ENCODE measurements at places on chromosomes 1 and 21.

DNA sequence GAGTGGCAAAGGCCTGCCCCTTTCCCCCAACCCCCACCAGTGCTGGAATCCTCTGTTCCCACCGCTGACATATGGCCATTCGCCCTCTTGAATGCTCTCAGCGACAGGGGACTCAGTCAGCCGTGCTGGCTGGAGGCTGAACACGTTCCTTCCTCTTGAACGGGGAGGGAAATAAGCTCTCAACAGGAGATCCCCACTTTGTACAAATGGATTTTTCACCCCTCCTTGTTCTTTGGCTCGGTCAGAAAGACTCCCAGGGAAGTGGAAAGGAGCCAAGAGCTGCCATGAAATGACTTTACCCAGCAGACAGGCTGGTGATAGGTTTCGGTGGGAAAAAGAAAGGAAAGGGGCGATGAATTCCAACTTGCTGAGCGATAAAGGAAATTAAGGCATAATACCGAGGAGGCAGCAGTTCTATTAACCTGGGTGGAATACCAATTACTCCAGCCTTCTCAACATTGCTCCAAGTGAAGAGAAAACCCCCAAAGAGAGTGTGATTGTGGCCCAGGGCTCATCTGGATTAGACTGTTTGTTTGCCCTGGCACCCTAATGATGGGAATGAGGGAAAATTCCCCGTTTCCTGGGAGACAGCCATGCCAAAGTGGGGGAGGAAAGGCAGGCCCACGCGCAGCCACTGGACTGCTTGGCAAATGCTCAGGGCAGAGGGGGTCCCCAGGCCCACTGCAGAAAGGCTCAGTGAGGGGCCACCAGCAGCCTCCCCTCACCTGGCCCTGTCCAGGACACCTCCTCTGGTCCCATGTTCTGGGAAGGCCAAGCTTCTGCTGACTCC lies 23.9 kb downstream of the LRP8 start:
- DNase-seq = no peak

GRCh38 chr1:160066829-160067745 lies 2.9 kb downstream of the KCNJ10 start:
- DNase-seq = no peak

DNA sequence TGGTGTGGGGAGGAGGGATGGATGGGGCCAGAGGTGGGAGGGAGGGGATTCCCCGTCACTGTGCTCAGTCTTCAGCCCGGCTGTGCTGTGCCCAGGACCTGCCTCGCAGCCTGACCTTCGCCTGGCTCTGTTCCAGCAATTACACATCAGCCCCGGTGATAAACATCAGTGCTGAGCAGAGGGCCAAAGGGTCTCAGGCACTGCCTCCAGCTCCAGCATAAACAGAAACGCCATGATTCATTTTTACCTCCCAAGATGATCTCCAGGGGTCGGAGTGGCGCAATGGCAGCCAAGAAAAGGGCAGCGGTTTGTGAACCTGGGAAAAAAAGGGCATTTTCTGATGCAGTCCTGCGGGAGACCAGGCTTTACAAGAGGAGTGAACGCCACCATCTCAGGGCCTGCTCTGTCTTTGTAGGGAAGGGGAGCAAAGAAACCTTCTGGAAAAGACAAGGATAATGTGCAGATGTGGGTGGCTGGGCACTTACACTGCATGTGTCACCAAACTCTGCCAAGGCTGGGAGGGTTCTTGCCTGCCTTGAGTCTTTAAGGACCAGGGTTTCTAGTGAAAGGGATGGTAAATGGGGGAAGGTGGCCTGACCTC lies 28.1 kb downstream of the SHISA4 start:
- no peak for DNase-seq

- peak; percentile 25 for DNase-seq
Measured at GRCh38 chr1:233015965-233016364, 65.6 kb downstream of the NTPCR start.

DNA sequence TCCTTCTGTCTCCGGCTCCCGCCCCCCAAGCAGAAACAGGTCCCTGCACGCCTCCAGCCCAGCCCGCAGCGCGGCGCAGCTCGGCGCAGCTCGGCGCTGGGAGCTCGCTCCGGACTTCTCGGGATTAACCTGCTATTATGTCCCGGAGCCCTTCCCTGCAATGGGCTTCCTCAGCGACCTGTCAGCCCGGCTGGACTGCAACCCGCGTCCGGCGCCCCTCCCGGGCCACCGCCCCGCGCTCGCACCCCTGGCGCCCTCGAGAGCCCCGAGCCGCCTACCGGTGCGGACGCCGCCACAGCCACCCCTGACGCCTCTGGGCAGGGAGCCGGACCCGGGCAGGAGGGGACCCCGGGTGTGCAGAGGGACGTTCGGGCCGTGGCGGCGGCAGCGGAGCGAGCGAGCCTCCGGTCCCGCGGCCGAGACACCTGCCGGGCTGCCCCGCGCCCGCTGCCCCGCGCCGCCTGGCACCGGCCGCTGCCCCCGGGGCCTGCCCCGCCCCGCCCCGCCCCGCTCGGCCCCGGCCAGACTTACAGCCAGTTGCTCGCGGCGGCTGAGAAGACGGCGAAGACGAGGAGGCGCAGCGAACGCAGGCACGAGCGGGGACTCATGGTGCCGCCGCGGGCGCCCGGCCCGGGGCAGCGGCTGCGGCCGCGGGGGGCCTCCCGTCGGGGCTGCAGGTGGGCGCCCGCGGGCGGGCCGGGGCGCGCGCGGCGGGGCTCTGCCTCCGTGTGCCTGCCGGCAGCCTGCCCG lies 407 bp downstream of the WNT4 start:
- DNase-seq = no peak

DNA sequence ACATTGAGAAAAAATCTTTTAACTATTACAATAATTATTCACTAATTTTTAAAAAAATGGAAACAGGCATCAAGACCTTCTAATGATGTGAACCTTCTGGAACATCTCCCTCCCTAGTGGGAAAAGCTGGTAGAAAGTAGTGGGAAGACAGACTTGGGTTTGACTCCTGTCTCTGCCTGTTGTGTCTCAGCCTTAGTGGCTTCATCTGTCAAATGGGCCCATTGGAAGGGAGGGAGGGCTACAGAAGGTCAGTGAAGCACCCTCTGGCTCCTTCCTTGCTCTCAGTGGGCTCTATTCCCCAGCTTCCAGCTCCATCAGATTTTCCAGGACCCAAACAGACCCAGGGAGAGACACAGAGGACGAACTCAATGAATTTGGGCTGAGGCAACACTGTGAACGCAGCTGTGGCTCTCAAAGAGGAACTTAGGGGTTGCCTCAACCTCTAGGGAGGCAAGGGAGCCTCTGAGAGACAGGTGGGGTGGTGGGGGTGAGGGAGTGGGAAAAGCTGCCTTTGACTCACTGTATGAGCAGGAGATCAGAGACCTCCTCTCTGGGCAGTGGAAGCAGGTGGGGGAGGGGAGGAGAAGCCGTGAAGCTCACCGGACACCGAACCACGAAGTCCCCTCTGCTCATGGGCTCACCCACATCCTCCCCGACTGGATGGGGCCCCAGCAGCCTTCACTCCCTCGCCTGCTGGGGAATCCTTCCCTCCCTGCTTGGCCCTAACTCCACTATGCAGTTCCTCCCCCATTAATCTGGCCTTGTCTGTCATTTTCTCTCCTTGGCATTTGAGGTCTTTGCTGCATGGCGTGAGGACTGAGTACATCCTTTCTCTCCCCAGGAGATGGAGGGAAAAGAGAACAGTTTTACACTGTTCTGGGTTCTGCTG lies 4.5 kb downstream of the CNR2 start:
- DNase-seq = peak; percentile 89

GRCh38 chr1:109625601-109626560 lies 6.2 kb downstream of the AMPD2 start:
- no peak for DNase-seq

DNA sequence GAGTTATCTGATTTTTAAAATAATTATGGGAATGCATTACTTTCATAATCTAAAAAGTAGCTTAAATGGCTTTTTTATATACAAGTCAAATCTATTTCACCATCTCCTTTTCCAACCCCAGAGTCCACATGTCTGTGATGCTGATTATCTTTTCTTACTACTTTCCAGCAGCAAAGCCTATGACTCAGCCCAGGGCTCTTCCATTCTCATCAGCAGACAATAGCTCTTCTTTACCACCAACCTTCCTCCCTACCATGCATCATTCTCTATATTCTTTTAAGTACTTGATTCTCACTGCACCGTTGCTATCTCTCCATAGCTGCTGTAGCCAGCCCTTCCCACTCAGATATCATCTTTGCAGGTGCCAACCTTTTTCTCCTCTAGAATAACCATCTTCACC lies 61.3 kb downstream of the OVGP1 start:
- DNase-seq = no peak

DNA sequence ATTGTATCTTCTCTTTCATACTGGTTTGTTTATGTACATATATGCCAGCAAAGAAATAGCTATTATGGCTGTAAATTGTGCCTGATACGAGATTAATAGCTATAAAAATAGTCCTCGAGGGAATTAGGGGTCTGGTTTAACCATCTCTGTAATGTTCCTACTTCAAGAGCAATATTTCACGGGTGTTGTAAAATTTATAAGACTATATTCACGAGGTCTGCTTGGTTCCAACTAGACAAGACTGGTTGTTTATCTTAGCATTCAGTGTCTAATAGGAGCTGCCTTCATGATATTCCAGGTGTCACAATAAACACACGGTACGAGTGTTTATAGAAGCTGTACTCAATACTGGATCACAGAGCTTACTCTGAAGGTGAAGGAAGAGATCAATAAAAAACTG lies 389.9 kb downstream of the SIPA1L2 start:
- no peak for DNase-seq

DNA sequence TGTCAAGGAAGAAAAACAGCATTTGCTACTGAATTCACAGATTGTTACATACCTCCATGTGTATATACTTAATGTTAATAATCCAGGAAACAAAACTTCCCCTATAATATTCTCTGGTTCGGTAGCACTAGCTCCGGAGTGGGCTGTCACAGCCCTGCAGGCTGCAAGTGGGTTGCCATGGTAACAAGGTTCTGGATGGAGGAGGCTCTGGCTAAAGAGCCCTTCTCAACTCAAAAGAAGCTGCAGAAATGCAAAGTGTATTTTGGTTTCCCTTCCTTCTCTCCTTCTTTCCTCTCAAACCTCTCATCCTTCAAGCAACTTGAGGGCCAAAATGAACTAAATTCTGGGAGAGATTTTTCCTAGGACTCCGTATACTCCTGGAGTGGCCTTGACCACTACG lies 45.2 kb downstream of the ASTN1 start:
- no peak for DNase-seq

GRCh38 chr1:174080819-174081218 lies 58.7 kb upstream of the RC3H1 start:
- DNase-seq = no peak

- no peak for DNase-seq
Measured at GRCh38 chr1:174875306-174875705, 124.4 kb upstream of the CACYBP start.

GRCh38 chr1:180577361-180577760 lies 18.6 kb downstream of the OVAAL start:
- DNase-seq = no peak

- no peak for DNase-seq
Measured at GRCh38 chr21:45790427-45790826, 146.9 kb downstream of the PCBP3 start.
